GF-D8 (cell line): ENCODE measurements at places on chromosomes 1 and 21.

- DNase-seq, result no peak
These were observed 800 bp downstream of the HIPK1 start for GRCh38 chr1:113929750-113930498.

GRCh38 chr1:59169703-59170102, 127.2 kb upstream of the FGGY start:
- no peak for DNase-seq

DNA sequence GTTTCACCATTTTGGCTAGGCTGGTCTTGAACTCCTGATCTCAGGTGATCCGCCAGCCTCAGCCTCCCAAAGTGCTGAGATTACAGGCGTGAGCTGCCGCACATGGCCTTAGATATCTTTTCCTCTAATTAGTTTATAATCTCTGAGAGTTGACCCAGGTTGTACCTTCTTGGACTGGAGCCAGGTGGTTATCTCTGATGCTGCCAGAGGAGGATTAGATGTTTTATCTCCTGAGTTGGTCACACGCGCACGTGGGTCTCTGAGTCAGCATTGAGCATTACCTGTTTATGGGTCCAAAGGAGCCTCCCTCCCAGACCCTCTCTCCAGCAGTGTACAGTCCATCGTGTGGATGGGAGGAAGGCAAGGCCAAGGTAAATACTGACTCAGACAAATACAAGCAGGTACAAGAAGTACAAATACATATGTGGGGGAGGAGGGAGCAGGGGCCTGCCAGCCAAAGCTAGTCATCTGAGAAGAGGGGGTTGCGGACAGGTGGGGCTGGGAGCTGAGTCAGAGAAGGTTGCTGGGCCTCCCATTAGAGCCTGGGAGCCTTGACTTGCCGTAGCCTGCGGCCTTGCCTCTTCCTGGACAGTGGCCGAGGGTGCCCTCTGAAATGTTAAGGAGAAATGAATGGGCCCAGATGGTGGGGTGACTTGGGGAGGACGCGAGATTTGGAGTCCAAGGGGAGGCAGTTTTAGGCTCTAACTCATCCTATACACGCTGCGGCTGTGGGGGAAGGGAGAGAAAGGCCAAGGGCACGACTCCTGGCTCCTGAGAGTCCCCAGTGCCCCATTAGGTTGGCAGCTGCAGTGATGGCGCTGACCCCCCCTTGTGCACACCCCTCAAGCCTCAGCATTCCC, 13.1 kb downstream of the IL6R start:
- no peak for DNase-seq

DNA sequence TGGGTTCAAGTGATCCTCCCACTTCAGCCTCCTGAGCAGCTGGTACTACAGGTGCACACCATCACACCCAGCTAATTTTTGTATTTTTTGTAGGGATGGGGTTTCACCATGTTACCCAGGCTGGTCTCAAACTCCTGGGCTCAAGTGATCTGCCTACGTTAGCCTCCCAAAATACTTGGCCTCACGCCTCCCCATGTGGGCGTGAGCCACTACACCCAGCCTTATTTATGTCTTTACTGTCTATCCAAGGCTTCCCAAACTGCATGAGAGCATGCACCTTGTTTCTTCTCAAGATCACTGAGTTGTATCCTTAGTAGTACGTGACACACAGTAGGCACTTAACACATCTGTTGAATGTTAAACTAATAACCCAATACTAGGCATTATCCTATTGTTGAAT, 14.2 kb downstream of the WASF2 start:
- no peak for DNase-seq

- no peak for DNase-seq
These were observed 8.7 kb downstream of the GNAT2 start for GRCh38 chr1:109610609-109611307.

- DNase-seq, result no peak
These were observed 231.2 kb downstream of the DSCAM start for GRCh38 chr21:40615505-40616376.
